ENCODE measurements at places on chromosomes 4 and X.
A peak's percentile ranks its signal among the peaks of the same experiment; 100 is the strongest.

GRCh38 chr4:24704149-24704548, 91.2 kb upstream of the SOD3 start:
- DNase-seq, result no peak

GRCh38 chrX:118523920-118524319, 28.3 kb downstream of the DOCK11 start:
- peak; percentile 24 for DNase-seq

GRCh38 chr4:56217343-56217890, 169.9 kb downstream of the AASDH start:
- DNase-seq, result no peak

DNA sequence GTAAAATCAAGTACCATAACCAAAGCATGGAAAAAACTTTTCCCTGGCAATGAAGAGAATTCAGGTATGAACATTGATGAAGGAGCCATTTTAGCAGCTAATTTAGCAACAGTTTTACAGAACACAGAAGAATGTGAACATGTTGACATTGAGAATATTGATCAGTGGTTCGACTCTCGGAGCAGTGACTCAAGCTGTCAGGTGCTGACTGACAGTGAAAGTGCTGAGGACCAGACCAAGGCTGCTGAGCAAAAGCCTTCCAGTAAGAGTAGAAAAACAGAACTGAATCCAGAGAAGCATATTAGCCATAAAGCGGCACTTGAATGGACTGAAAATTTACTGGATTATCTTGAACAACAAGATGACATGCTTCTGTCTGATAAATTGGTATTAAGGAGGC, 2.8 kb downstream of the TIGD2 start:
- DNase-seq, result no peak

GRCh38 chr4:27702730-27703431, 842.2 kb downstream of the STIM2 start:
- no peak for DNase-seq

- DNase-seq, result peak; percentile 3
Observed at GRCh38 chrX:65750674-65751469, 83.4 kb downstream of the MSN start.

GRCh38 chr4:40238700-40239548, 42.1 kb downstream of the RHOH start:
- DNase-seq, result peak; percentile 79

DNA sequence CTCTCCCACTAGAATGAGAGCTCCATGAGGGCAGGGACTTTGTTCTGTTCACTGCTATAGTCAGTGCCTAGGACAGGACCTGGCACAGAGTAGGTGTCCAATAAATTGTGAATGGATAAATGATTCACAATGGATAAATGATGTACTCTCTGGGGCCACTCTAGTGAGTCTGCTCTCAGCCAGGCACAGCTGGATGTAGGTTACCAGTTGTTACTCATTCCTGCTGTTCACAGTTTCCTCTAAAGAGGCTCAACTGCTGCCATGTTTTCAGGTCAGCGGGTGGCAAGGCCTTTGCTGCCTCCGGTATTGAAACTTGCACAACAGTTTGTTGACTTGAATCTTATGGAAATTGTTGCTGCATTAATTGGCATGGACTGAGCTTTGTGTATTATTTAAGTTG, 99.1 kb downstream of the NHSL2 start:
- no peak for DNase-seq

- DNase-seq, result no peak
Observed at GRCh38 chrX:70979136-70979762, 48.4 kb upstream of the SLC7A3 start.

DNA sequence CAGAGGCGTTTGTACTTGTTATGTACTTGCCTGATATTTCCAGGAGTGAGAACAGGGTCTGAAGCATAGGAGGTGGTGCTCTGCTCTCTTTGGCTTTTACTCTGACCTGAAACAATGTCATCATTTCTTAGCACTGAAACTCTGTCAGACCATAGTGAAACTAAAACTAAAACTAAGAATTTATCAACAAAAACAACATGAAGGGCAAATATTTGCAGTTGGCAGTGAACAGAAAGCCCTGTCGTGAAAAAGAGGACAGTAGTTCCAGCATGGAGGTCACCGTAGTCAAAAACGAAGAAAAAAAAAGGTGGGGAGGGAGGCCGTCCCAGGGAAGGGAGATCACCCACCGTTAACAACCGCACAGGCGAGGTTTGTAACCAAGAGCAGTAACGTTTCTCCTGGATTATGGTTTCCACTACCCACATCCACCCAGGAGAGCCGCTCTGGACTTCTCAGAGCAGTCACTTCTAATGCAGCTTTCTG, 97.5 kb downstream of the ANK2 start:
- DNase-seq, result no peak

GRCh38 chr4:87017580-87018342, 83.0 kb downstream of the AFF1 start:
- peak; percentile 27 for DNase-seq

- DNase-seq, result no peak
Observed at GRCh38 chr4:13559413-13559812, 15.1 kb upstream of the NKX3-2 start.

DNA sequence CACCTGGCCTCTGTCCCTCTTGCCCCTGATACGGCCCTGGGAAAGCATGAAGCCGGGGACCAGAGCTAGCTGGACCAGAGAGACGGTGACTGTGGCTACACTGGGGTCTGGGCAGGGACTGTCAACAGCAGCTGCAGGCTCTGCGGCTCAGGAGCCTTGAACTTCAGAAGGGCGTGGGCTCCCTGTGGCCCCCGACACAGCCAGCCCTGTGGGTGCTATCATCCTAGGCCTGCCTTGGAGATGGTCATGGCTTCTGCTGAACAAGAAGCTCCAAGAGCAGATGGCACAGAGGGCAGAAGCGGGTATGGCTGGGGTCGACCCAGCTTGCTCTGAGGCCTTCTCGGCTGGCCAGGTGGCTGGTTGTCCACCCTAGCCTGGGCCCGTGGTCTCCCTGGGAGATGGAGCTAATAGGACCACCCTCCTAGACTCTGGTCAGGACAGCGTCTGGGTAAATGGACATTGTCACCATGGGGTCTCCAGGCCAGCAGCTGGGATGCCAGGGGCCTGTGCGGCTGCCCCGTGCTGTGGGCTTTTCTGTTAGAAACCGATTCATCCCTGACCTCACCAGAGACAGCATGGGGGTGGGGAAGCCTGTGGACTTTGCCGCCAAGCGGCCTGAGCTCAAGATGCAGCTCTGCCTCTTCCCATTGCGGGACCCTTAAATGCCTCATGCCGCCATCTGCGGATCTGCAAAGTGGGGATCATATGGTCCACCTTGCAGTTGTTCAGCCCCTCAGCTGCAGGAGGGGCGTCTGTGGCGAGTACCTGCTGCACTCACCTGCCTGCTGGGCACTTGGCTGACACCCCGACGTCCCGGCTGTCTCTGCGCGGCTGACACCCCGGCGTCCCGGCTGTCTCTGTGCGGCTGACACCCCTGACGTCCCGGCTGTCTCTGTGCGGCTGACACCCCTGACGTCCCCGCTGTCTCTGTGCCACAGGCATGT, 21.1 kb downstream of the CPZ start:
- DNase-seq, result no peak

GRCh38 chr4:4392501-4393183, 5.7 kb downstream of the NSG1 start:
- no peak for DNase-seq

- DNase-seq, result peak; percentile 1
Observed at GRCh38 chrX:74536832-74537371, 77.5 kb downstream of the RLIM start.

GRCh38 chrX:103953353-103953752, 9.1 kb upstream of the TMSB15B start:
- DNase-seq, result no peak

DNA sequence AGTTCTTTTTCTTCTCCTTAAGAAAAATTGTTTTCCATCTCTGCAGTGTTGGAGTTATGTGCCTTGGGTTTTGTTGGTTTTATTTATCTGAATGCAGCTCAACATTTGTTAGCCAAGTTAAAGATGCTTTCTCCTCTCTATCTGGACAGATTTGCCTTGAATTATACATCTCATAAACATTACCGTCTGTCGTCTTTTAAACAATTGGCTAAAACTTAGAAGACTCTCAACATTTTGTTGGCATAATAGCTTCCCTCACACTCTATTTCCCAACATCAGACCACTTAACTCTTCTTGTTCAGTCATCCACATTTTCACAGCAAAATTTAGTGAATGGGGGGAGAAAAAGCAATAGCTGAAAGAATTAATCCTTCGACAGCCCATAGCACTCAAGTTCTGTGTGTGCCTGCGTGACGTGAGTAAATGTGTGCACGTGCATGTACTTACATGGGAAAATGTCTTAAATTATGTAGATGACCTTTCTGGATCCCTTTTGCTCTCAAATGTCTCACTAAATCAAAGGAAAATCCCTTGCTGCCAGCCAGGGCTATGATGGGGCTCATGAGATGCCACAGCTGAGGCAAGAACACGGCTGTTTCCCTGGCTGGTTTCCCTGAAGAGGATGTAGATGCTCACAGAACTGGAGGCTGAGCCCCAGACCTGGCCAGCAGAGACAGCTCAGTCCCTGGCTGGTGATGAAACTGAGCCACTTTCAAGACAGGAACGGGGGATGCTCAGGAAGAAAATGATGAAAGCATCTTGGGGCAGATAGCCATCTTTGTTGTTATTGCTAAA, 382.2 kb downstream of the FBXW7 start:
- no peak for DNase-seq

DNA sequence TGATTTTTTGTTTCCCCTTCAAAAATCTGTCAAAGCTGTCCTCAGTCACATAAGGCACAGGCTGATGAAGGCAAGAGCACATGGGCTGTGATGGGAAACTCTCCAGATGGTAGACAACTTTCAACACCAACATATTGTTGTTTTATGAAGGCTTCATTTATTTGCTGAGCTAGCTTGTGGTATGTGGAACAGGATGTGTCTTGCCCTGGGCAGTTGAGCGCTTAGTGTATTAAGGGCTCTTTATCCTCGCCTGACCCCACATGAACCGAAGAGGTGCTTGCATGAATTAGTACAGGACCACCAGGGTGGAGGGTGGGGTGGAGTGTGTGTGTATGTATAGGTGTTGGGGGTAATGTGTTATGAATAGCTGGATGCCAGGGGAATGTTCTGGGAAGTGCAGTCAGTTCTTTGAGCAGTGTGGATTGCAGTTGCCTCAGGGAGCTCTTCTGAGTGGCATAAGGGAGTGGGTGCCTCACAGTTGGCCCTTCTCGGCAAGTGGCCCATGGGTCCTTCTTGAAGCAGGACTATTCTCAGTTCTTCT, 103.1 kb downstream of the PHEX start:
- no peak for DNase-seq

- DNase-seq, result no peak
Observed at GRCh38 chr4:24659241-24659961, 75.0 kb upstream of the DHX15 start.

- DNase-seq, result no peak
Observed at GRCh38 chr4:54308110-54308509, 79.0 kb downstream of the PDGFRA start.

GRCh38 chr4:47122592-47123291, 91.4 kb downstream of the GABRB1 start:
- peak; percentile 35 for DNase-seq

GRCh38 chr4:77500801-77501200, 104.8 kb upstream of the CXCL13 start:
- DNase-seq, result no peak

DNA sequence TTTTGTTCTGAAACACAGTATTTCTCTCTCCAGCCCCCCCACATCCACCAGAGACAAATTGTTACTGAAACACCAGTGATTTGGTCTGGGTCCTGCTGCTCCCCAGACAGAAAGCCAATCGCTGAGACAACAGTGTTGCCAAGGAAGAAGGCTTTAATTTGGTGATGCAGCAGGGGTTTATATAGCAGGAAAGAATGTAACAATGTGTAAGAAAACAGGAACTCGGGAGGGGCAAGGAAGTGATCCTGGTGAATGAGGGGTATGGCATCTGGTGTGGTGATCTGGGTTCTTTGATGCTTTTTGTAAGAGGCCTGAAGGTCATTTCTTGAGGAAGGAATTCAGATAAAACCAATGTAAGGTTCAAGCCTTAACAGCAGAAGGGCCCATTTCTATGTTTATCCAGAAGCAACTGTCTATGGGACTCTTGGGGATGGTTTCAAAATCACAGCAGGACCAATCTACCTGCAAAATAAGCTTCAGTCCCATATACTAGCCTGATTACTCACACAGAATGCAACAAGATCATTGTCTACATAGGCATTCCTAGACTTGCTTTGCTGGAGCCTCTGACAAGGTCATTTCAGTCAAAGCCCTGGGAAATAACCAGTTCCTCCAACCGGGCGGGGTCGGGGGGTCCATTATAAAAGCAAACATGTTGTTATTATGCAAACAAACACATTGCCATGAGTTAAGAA, 445.2 kb upstream of the ZFP42 start:
- no peak for DNase-seq

GRCh38 chr4:56689201-56689969, 8.3 kb upstream of the HOPX start:
- DNase-seq, result no peak

- no peak for DNase-seq
Observed at GRCh38 chrX:111928456-111928855, 52.5 kb downstream of the TRPC5OS start.

- DNase-seq, result no peak
Observed at GRCh38 chr4:13611283-13611842, 16.2 kb downstream of the BOD1L1 start.

- DNase-seq, result no peak
Observed at GRCh38 chrX:129618997-129619396, 35.8 kb downstream of the APLN start.

DNA sequence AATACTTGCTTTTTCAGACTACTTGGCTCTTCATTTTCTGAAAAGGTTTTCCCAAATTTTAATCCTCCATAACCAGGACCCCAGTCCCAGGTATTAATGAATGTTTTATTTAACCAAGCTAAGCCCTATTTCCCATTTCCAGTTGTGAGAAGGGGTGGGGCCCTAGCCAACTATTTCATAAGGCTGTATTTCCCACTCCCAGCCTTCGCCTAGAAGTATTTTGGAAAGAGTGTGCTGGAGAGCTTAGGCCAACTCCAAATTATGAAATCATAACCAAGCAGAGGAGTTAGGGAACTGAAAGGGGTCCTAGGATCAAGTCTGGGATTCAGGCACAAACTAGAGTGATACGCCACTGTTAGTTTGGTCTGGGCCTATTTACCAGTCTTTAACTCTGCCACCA, 148.4 kb upstream of the GPC4 start:
- no peak for DNase-seq

DNA sequence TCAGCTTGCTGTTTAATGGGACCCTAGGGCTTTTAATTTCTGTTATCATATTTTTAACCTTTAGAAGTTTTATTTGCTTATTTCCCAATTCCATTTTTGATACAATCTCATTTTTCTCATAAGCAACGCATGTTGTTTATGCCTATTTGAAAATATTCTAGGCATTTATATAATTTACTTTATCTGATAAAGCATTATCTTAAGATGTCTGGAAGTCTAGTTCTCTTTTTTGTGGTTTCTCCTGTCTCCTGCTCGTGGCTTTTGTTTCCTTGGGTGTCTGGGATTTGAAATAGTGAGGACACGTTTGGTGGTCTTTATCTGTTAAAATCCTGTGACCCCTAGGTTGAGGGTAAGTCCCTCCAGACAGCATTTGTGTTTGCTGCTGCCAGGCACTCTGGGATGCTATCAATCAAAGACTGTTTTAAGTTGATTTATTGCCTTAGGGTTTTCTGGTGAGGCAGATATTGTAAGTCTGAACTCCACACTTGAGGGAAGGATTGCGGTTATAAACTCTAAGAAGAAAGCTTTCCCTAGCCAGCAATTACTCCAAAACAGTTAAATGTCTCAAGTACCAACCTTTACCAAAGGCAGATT, 208.0 kb downstream of the PRDM5 start:
- no peak for DNase-seq

Data from activated CD4-positive, alpha-beta T cell treated with anti-CD3 and anti-CD28 coated beads for 4 hours (primary cell).